ENCODE measurements at places on chromosomes 3 and 15.
A peak's percentile ranks its signal among the peaks of the same experiment; 100 is the strongest.

DNA sequence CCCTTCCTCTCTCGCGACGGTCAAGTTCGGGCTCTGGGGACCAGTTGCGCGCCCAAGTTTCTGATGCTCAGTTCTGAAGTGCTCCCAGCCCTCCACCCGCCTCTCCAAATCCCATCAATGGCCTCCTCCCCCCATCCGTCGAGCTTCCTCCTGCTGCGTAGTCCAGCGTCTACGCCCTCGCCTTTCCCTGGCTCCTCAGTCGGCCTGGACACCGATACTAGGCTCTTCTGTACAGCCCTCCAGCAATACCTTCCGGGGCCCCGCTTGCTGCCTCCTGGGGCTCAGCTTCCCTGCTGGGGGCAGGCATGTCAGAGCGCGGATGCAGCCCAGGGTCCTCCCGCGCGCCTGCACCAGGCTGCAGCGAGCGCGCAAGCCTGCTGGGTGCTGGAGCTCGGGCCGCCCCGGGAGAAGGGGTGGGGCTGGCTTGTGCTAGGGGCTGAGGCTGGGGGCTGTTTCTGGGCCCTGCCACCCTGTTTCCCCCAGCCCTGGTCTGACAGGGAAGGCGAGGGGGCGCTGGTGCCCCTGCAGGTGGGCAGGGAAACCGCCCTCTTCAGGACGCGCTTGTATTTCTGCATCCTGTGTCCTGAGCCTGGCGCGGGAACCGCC lies 353.3 kb upstream of the SUCLG2 start:
- DNase-seq: peak; percentile 6

DNA sequence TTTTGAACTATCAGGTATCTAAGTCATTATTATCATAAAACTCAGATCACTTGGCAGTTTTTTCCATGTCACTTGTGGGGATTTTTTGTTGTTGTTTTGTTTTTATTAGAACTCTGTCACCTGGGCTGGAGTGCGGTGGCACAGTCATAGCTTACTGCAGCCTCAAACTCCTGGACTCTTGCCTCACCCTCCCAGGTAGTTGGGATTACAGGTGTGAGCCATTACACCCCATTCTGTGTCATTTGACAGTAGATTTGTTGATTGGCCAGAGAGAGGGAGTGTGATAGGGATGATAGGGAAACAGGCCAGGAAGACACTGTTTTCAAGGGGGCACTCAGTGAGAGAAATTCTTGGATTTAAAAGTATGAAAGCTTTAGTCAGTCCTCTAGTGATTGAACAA lies 54.7 kb upstream of the SCAANT1 start:
- no peak for DNase-seq

DNA sequence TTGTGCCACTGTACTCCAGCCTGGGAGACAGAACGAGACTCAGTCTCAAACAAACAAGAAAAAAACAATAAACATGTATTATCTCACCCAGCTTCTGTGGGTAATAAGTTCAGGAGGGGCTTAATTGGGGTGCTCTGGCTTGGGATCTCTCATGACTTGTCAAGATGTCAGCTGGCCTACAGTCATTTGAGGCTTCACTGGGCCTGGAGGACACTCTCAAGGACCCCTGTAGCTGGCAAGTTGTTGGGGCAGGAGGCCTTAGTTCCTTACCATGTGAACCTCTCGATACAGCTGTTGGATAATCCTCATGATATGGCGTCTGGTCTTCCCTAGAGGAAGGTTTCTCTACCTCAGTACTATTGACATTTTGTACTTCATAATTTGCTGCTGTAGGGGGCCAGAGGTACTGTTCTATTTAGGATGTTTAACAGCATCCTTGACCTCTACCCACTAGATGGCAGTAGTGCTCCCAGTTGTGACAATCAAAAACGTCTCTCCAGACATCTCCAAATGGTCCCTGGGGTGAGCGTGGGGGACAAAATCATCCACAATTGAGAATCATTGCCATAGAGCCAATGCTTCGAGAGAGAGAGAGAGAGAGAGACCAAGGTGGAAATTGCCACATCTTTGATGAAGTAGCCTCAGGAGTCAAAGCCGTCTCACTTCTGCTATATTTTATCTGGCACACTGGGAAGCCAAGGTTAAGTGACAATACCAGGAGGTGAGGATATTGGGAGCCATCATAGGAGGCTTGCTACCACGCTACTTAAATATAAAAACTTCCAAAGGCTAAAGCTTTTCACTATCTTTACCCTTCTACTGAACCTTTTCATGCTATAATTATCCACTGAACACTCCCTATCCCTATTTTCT lies 23.9 kb upstream of the SLTM start:
- DNase-seq: peak; percentile 71

GRCh38 chr3:176740906-176741663 lies 456.2 kb downstream of the TBL1XR1 start:
- DNase-seq: no peak

GRCh38 chr3:129723558-129724324 lies 117.3 kb upstream of the PLXND1 start:
- DNase-seq: no peak
